ENCODE measurements at places on chromosomes 3 and 15. TPM values are rescaled to one million over a fixed set of nuclear protein-coding genes. Genes with fewer than 3 reads are reported as not detected.

GRCh38 chr15:63752979-63753378 lies 80.8 kb downstream of the HERC1 start:
- DNase-seq, result no peak

GRCh38 chr3:195096053-195096452 lies 174.9 kb downstream of the XXYLT1 start:
- no peak for DNase-seq

- no peak for DNase-seq
Measured at GRCh38 chr3:73353649-73354217, 271.0 kb downstream of the PDZRN3 start.

DNA sequence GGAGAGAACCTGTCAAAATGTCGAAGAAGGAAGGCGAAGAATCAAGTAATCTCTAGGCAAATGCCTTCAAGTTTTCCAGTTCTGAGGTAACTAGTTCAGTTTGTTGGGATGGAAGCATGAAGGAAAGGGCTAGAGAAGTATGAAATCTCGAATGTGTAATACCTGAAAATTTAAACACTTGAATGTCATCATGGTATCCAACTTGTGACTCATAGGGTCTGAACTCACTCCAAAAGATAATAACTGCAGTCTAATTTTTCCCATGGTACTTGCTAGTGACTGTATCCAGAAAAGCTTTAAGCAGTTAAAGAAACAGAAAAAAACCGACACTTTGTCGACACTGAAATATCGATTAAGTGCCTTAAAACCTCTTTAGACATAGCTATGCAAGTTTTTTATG lies 102.9 kb upstream of the CHRM5 start:
- no peak for DNase-seq

GRCh38 chr15:76840830-76841460 lies 64.2 kb downstream of the SCAPER start:
- DNase-seq, result no peak

GRCh38 chr3:160928183-160928726 lies 172.2 kb downstream of the PPM1L start:
- no peak for DNase-seq

GRCh38 chr15:31975830-31976229 lies 54.5 kb upstream of the CHRNA7 start:
- no peak for DNase-seq

The JMJD7 gene
- total RNA-seq, result 8.1 TPM

The NUP210 gene
- 8.7 TPM for total RNA-seq

The NEIL1 gene
- 23.8 TPM for total RNA-seq

The CASR gene
- 11.9 TPM for total RNA-seq

The UACA gene
- total RNA-seq, result 22.9 TPM

Measured in pancreas (tissue), 10 donors.